ENCODE measurements at places on chromosomes 5 and 9.

DNA sequence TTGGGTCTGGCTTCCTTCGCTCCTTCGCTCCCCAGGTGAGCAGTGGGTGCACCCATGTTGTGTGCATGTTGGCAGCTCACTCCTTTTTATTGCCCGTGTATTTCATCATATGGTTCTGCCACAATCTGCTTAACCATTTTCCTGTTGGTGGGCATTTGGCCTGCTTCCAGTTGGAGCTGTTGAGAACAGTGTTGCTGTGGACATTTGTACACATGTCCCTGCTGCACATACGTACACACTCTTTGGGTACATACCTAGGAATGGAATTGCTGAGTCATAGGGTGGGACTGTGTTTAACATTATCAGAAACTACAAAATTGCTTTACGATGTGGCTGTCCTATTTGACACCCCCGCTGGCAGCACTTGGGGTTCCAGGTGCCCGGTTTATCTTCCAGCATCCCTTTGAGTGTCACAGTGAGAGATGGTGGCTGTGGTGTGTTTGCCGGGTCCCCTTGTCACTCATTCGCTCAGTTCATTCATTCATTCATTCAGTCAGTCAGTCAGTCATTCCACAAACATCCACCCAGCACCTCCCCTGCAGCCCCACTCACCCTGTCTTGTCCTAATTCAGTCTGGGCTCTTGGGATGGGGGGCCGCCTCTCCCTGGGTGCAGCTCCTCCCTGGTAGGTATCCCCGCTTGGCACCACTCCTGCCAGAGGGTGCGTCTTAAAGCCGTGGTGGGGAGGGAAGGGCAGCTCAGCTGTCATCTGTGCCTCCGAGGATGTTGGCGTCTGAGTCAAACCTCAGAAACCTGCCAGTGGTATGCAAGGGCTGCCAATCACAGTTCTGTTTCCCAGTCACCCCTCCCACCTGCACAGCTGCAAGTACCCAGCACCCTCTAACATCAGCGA, 7.9 kb upstream of the FIBCD1 start:
- no peak for DNase-seq

DNA sequence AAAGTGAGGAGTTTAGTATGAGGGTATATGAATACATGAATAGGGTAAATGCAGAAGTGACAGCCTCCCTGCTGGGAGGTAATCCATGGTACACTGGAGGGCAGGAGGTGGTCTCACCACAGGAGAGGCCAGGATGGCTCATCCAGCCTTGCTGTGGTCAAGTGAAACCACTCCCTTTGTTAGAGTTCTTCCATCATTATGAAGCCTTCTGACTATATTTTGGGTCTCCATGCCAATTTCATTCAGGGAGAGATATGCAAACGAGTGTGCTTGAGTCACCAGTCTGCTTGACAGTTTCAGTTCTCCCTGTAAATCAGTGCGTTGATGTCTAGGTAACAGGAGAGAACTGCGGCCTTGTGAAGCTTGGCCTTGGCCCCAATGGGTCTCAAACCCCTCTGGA, 16.4 kb downstream of the PPP3R2 start:
- no peak for DNase-seq

- no peak for DNase-seq
Measured at GRCh38 chr5:6059137-6059800, 319.1 kb downstream of the MED10 start.

GRCh38 chr5:10401498-10401897, 40.2 kb upstream of the ROPN1L start:
- no peak for DNase-seq

- DNase-seq: no peak
Measured at GRCh38 chr5:110371011-110371724, 355.3 kb downstream of the TMEM232 start.

GRCh38 chr9:93648836-93649235, 72.5 kb downstream of the PHF2 start:
- no peak for DNase-seq

DNA sequence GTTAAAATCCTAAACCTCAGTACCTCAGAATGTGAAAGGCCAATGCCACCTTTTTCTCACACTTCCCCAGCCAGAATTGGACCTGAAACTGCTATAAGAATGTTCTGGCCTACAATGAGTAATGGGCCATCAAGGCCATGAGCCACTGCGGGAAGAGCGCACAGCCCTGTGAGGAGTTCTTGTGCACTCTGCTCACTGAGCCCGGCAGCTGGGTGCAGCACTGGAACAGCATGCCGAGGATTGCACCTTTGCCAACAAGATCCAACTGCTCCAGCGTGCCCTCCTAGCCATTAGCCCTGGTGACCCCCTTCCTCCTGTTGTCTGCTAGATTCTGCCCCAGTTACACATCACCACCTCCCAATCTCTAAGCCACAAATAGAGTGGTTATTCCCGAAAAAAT, 758.1 kb downstream of the PRELID2 start:
- DNase-seq: no peak

GRCh38 chr9:134442085-134442474, 115.8 kb downstream of the RXRA start:
- no peak for DNase-seq

DNA sequence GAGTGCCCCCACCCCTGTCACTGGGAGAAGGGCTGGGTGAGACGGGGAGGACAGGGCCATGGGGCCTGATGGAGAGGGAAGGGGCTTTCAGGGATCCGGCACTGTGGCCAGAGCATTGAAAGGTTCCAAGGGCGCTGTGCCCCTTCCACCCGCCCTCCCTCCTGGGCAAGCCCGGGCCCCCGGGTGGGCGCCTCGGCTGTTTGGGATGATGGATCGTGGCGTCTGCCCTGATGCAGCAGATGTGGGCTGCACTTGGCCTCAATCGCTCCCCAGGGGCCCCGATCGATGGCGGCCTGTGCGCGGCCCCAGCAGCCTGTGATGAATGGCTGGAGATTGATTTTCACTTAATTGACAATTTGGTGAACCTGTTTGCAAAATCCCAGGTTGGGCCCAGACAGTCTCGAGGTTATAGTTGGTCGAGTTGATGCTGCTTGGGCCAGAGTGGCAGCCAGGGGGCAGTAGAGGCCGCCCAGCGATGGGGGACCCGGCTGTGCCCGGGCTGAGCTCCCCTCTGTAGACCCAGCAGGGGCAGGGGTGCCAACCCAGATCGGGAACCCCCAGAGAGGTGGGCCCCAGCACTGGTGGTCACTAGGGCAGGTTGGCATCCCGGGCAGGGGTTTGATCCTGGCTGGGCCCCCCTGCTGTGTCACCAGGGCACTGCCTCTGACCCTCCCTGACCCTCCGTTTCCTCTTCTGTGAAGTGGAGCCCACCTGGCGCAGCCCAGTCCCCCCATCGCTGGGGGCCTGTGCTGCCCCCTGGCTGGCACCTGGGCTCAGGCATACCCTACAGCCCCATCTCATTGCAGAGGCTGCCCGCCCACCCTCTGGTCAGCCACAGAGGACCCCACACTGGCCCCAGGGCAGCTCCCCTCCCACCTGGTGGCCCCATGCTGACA, 34.7 kb downstream of the LHX3 start:
- no peak for DNase-seq

GRCh38 chr5:179146277-179146676, 86.1 kb downstream of the ZNF354C start:
- no peak for DNase-seq

DNA sequence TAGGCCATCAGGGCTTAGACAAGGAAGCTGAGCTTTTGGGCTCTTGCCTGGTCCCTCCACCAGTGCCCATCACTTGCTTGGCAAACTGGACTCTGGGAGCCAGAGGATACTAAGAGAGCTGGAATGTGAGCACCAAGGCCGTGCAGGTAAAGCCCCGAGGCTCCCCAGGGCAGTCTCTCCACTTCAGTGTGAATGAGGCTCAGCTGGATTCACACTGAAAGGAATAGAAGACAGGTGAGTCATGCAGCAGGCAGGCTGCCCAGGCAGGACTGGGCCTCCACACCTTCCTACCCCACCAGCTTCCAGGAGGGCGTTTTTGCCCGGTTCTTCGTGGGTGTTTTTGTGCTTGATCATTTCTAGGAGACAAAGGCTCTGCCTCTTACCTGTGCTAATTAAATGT, 7.3 kb upstream of the CTSV start:
- DNase-seq: no peak

DNA sequence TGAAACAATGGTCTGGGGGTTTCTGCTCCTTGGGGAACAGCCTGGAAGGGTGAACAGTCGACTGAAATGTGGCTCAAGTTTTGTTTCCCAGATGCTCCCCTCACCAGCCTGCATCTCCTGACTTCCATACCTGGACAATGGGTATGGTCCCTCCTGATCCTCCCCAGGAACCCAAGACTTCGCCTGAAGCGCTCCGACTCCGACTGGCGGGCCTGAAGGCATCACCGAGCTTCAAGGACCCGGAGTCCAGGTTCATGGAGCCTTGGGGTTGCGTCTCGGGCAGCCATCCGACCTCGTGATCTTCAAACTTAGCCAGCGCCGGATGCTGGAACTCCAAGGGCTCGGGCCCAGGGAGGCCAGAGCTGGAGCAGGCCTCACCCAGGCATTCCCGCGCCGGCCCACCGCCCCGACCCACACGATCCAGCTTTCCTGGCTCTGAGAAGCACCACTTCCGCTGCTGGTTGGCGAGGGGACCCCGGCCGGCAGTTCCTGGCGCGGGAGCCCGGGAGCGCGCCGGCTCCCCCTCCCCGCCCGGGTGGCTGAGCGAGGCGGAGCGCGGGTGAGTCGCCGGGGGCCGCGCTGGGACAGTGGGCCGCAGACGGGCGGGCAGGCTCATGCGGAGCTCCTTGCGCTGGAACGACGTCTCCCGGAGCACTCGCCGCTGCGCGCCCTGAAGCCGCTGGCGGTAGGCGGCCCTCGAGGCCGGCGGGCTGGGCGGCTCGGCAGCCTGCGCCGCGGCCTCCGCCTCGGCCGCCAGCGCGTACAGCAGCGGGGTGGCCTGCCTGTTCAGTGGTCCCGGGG, 5.2 kb downstream of the SHROOM1 start:
- DNase-seq: no peak

DNA sequence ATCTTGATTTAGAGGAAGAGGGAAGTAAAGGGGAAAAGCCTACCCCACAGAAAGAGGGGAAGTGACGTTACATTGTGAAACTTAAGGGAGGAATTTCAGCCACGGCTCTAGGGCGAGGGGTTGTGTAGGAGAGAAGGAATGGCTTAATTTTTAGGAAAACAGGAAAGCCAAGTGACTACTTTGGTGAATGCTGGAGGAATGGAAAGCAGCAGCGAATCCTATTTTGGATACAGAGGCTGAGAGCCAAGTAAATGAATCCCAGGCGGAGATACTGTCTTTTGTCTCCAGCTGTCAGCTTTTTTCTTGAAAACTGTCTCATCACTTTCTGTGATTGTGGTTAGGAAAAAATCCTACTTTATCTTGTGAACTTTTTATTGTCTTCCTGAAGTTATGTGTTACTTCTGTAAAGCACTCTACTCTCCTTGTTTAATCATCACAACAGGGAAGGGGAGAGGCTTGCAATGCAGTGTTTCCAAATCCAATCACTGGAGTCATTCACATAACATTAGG, 188.4 kb downstream of the TSSK1B start:
- DNase-seq: peak; percentile 31

- no peak for DNase-seq
Measured at GRCh38 chr5:103487218-103487617, 75.4 kb downstream of the NUDT12 start.

DNA sequence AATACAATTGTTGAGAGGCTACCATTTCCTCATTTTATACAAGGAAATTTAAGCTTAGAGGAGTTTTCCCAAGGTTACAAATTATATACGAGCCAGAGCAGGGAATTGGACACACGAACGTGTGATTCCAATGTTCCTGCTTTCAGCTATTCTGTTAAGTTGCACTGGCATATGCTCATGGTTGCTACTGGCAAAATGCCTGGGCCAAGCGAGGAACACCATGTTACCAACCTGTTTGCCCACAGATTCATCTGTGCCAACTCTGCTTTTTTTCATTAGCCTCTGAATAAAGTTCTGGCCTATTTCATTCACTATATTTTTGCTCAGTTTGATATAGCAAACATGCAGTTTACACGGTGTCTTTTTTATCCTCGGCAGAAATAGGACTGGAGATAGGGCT, 5.1 kb upstream of the C5orf46 start:
- no peak for DNase-seq

- DNase-seq: peak; percentile 79
Measured at GRCh38 chr5:134600600-134600999, 32.0 kb downstream of the SAR1B start.

DNA sequence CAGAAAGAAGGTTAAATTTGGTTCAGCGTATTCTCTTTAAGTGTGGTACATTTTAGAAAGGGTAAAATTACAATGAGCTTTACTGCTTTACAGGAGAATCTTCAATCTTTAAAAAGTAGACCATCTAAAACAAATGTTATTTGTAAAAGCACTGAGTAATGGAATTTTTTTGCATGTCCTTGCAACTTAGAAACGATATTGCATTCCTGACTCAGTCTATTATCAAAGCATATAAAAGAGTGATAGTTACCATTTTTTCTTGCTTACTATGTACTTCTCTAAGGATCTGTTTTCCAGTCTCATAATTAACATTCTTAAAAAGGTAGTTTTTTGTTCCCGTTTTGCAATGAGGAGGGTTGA, 55.5 kb upstream of the TNFAIP8 start:
- no peak for DNase-seq

DNA sequence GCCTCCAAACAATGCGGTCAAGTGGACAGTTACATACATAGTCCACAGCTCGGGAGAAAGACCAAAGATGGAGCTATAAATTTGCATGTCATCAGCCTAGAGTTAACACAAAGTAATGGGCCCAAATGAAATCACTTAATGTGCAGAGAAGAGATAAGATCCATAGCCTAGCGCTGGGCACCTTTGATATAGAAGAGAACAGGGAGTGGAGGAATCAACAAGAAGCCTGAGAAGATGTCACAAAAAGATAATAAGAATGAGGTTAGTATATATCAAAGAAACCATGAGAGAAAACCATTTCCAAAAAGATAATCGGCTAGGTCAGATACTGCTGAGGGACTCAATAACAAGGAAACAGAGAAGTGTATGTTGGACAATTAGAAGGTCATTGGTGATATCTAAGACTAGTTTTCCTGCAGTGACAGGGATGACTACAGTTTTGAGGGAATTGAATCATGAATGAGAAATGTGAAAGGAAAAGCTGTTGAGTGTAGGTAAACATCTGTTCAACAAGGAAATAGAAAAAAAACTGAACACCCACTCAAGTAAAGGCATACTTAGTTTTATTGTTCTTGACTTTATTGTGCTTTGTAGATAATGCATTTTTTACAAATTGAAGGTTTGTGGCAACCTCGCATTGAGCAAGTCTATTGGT, 68.7 kb upstream of the CDH6 start:
- DNase-seq: no peak

DNA sequence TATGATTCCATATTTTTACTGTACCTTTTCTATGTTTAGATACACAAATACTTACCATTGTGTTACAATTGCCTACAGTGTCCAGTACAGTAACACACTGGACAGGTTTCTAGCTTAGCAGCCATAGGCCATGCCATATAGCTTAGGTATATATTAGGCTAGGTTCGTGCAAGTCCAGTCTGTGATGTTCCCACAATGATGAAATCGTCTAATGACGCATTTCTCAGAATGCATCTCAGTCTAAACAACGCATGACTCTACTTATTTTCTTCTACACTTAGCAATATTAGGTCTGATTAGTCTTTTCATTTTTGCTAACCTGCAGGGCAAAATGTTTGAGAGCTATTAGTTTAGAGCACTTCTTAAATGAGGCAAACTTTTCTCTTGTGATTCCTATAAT, 22.7 kb downstream of the OR2S2 start:
- DNase-seq: peak; percentile 33

- no peak for DNase-seq
Measured at GRCh38 chr9:113421726-113422125, 11.2 kb downstream of the C9orf43 start.

GRCh38 chr5:83724935-83725334, 4.3 kb upstream of the HAPLN1 start:
- no peak for DNase-seq

- DNase-seq: peak; percentile 83
Measured at GRCh38 chr5:149310947-149311658, 34.2 kb upstream of the GRPEL2 start.

GRCh38 chr5:35884191-35884769, 27.6 kb downstream of the IL7R start:
- peak; percentile 70 for DNase-seq
